A549 (cell line): ENCODE measurements at places on chromosomes 7 and 10.

- DNase-seq = no peak
Measured at GRCh38 chr7:37657816-37658215, 25.8 kb upstream of the GPR141 start.

- DNase-seq = no peak
Measured at GRCh38 chr7:1709900-1710299, 39.8 kb downstream of the ELFN1 start.

DNA sequence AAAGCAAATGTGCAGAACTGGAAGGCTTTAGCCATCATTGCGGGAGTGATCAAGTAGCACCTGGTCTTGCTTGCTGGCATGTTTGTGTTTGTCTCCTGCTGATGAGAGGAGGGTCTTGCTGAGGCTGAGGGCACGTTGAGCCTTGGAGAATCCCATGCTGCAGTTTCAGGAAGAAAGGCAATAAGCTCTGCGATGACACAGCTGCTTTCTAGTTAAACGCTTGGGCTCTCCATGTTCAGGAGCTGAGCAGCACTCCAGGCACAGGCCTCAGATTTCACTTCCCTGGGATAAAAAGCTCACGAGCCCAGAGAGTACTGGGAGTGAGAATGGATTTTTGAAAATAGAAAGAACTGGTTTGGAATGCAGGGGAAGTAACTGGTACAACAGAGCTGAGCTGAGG, 100.8 kb downstream of the LRRC18 start:
- no peak for DNase-seq

- DNase-seq = no peak
Measured at GRCh38 chr10:129386415-129387257, 80.4 kb upstream of the MGMT start.

- no peak for DNase-seq
Measured at GRCh38 chr7:157612009-157612663, 275.3 kb downstream of the DNAJB6 start.

DNA sequence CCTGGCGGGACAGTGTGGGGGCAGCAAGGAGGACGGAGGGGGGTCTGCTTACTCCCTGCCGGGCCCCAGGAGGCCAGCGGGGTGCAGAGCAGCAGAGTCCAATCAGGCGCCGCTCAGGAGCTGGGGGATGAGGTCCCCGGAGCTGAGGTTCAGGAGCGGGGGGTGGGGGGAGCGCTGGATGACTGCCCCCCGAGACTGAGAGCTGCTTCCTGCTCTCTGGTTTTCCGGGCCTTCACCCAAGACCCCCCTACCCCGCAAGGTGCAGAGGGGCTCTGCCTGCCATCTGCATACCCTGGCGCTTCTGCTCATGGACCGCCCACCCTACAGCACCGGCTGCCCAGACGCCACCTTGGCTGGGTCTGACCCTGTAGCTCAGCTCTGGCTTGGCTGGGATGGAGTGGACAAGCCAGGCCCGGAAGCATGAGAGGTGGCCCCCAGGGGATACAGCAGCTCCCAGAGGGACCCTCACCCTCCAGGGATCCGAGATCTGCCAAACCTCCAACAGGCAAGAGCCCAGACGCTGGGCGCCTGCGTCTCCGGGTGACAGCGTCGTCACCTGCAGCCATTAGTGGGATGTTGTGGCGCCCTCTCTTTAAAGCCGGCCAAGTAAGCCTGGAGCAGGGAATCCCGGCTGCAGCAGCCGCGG, 930 bp downstream of the KNDC1 start:
- DNase-seq = no peak

GRCh38 chr10:74967911-74968666, 141.7 kb downstream of the KAT6B start:
- DNase-seq = no peak

GRCh38 chr10:22588462-22588861, 125.9 kb downstream of the PIP4K2A start:
- DNase-seq = no peak

GRCh38 chr7:150942591-150943452, 35.3 kb downstream of the KCNH2 start:
- DNase-seq = no peak

DNA sequence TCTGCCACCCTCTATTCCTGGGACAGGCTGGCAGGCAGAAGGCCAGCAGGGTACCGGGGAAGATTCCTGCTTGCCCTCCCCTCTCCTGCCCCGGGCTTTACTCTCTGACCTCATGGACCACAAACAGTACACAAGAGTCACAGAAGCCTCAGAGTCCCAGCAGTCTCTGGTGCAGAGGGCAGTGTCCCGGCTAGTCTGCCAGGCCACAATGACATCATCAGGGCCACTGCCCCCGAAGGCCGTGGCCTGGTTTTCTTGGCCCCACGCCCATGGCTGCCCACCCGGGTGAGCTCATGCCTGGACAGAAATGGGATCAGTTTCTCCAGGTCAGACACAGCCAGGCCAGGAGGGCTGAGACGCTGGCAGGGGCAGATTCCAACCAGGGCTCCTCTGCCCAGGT, 91.9 kb downstream of the MYL10 start:
- no peak for DNase-seq

DNA sequence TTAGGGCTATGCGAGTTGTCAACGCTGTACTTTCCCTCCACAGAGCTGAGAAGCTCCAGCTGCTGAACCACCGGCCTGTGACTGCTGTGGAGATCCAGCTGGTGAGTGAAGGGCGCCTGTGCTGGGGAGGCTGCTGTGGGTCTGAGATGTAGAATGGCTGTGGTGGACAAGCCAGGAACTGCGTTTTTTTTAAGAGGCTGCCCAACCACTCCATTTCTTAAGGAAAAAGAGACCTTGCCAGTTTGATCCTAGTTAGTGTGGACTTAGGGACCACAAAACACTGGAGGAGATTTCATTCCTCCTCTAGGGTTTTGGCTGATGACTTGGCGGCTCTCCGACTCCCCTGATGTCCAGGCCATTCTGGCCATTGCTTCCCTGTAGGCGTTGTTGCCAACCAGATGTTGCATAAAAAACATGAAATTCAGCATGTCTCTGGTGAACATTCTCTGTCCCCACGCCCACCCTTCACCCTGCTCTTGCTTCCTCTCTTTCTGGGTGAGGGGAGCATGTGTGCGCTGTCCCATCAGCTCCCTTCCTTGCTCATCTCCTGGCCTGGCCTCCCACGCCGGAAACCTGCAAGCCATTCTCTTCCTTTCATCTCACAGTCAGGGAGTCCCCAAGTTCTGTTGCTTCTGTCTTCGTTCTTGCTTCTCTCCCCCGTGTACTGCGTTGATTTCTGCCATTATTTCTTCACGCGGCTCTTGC, 30.9 kb downstream of the CRCP start:
- DNase-seq = no peak

DNA sequence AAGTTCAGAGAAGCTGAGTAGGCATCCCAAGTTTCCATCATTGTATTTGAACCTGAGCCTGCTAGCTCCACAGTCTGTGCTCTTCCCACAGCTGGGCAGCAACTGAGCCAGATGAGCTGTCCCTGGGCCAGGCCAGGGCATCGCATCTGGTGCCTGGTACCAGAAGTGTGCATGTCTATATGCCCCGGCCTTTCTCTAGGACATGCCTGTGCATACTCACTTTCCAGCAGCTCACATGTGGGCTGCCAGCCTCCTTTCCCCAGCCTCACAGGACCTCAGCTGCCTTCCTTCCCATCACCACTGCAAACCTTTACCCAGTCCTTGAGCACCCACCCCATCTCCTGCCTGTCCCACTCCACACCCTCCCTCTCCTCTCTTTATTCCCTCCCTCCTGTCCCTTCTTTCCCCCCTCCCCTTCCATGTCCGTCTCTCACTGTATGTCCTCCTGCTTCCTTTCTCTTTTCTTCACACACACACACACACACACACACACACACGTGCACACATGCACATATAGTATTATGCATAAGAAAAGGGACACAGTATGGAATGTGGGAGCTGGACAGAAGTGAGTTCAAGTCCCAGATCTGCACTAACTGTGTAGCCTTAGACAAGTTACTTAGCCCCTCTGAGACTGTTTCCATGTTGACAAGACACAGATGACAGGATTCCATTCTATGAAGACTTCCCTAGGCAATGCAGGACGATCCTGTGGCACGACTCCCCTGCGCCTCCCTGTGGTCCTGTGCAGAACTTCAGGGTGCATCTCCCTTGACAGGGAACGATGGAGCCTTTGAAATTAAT, 10.9 kb downstream of the CDHR1 start:
- peak; percentile 61 for DNase-seq

DNA sequence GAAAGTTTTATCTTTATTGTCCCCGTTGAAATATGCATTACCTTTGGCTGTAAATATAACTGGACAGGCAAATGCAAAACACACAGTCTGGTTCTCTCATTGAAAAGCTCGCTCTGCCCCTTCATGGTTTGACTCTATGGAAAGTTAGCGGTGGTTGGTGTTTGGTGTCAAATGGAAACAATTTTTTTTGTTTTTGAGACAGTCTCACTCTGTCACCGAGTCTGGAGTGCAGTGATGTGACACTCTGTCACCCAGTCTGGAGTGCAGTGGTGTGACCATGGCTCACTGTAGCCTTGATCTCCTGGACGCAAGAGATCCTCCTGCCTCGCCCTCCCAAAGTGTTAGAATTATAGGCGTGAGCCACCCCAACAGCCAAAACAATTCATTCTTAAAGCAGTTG, 149.7 kb downstream of the LRRC4 start:
- DNase-seq = no peak

GRCh38 chr10:54681136-54681535, 119.9 kb downstream of the PCDH15 start:
- DNase-seq = no peak

GRCh38 chr10:98240524-98240923, 27.5 kb downstream of the LOXL4 start:
- DNase-seq = no peak
